ENCODE measurements at places on chromosomes 4 and X. TPM values are rescaled to one million over a fixed set of nuclear protein-coding genes. Genes with fewer than 3 reads are reported as not detected.

DNA sequence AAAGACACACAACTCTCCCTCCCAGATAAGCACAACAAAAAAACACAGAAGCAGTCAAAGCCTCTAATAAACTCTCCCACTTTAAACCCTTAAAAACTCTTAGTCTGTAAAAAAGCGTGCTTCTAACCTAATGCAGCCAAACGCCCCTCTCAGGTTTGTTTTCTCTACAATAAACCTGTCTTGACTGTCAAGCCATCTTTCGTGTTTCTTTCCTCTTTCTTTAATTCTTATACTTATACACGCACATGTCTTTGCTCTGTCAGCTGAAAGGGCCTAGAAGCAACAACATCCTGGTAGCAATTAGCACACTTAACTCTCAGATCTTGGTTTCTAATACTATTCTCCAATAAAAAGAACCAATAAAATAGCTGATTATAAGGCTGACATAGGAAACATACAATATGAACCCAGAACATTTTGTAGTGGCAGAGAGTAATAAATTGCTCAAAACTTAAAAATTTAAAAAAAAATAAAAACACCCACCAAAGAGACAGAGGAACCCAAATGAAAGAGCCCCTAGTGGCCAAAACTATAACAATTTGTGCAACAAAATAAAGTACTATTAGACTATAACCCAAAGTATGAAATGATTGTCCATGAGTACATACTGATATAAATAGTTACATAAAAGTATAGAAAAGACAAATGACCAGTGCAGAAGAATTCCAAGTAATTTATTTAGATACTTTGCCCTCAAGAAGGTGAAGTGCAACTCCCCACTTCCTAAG lies 440.4 kb upstream of the ADGRL3 start:
- no peak for DNase-seq

DNA sequence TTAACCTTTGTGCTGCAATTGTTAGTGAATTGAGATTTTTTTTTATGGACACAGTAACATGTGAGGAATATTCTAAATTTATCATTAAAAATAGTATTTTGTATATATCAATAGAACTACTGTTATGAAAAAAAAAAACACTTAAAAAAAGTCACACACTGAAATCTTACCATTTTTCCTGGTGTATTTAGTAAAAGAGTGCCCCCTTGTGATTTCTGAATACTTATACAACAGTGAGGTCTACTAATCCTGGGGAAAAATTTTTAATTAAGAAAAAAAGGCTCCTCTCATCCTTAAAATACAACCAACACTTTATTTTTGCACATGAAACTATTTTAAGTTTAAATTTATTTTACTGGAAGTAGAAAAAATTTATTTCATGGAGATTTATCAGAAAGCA lies 56.4 kb upstream of the SPOCK3 start:
- no peak for DNase-seq

DNA sequence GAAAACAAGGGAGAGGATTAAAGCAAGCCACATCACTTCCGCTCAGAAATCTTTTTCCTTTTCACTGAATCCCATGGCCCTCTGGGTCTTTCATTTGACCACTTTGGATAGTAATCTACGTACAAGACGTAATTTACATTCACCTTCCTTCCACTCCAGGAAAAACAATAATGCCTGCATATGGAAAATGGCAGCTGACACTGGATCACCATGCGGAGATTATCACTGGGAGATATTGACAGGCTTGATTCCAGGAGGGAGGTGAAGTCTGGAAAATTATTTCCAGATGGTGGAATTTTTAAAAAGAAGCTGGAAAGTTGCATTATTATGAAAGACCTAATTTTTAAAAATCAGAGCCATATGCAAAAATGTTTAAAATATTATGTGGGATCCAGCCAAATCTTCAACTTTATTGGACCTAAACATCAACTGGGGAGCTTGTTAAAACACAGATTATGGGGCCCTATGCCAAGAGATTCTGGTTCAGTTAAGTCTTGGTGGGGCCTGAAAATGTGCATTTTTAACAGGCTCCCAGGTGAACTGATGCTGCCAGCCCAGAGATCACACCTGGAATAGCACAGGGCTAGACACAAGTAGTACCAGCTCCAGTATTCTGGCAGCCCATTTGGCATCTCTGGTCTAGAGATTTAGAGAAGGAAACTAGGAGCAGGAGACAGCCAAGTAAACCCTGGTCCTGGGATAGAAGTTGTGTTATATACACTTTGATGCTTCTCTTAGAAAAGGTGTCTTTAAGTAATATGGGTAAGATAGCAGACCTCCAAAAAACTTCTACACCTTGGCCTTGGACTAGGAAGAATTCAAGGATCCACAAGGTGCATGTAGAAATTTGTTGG lies 290.3 kb upstream of the LDB2 start:
- no peak for DNase-seq

RAB39B gene
- total RNA-seq, result 1.6 TPM

- no peak for DNase-seq
Measured at GRCh38 chr4:94536049-94536448, 84.3 kb downstream of the PDLIM5 start.
